ENCODE measurements at places on chromosomes 2 and 18.

GRCh38 chr2:27171351-27171848 lies 22.6 kb downstream of the TCF23 start:
- DNase-seq, result no peak

DNA sequence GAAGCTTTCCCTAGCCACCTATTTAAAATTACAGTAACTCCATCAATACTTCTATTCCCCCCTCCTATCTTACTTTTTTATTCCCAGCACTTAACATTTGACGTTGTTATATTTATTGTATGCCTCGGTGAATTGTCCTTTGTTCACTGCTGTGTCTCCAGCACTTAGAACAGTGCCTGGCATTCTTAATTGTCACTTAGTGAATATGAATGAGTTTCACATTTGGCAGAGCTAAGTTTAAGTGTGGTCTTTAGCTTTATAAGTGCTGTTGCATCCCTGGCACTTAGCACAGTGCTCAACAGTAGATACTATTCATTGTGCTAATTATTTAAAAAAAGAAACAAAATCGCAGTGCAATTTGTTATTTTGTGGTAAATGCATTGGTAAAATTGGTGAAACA lies 1.7 kb downstream of the RMP24 start:
- DNase-seq, result no peak

- DNase-seq, result no peak
Observed at GRCh38 chr2:129762386-129763189, 216.9 kb upstream of the RAB6C start.

DNA sequence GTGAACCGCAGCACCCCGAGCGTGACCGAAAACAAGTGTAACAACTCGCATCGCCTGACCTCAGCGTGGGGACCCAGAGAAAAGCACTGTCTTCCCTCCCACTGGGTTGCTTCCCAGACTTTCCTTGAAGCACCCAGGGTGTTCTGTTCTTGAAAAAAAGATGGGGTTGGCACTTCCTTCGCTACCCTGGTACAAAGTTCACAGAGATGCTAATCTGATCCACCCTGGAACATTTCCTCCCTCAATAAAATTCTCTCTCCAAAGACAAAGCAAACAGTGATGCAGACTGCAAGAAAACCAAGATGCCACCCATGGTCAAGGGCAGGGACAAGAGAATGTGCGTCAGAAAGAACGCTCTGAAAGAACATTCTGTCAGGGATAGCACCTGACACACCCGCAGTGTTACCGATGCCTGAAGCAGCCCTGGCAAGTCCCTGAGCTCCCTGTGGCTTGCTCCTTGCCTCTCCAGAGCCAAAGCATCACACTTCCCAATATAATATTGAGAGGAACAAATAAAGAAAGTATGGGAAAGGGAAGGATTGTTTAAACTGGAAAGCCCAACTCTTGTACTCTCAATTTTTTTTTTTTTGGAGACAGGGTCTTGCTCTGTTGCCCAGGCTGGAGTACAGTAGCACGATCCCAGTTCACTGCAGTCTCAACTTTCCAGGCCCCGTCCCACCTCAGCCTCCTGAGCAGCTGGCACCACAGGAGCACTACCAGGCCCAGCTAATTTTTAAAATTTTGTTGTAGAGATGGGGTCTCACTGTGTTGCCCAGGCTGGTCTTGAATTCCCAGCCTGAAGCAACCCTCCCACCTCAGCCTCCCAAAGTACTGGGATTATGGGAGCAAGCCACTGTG lies 70.7 kb downstream of the TBC1D8 start:
- DNase-seq, result no peak

DNA sequence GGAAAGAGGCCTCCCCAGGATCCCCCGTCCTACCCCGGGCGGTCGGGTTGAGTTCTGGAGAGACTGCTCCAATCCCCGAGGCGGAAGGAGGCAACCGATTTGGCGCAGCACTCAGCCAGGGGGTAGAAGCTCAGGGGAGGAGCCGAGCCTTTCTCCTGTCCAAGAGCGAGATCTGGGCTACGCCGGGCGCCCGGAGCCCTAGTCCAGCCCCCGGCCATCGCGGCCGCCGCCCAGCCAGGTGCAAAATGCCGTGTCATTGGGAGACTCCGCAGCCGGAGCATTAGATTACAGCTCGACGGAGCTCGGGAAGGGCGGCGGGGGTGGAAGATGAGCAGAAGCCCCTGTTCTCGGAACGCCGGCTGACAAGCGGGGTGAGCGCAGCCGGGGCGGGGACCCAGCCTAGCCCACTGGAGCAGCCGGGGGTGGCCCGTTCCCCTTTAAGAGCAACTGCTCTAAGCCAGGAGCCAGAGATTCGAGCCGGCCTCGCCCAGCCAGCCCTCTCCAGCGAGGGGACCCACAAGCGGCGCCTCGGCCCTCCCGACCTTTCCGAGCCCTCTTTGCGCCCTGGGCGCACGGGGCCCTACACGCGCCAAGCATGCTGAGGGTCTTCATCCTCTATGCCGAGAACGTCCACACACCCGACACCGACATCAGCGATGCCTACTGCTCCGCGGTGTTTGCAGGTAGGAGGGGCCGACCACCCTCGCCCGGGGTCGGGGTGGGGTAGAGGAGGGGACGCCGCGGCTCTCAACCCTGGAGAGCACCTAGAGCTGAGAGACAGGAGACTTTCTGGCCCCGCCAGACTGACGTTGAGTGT lies at the start of gene DYSF:
TSS of gene DYSF (plus strand) at position 158 of the 817 bp plus-strand sequence.
- peak; percentile 47 for DNase-seq

GRCh38 chr2:196101325-196101991 lies 32.8 kb upstream of the DNAH7 start:
- DNase-seq, result peak; percentile 57

GRCh38 chr18:11074889-11075288 lies 74.5 kb downstream of the PIEZO2 start:
- no peak for DNase-seq

GRCh38 chr2:219739066-219739465 lies 111.6 kb downstream of the SLC4A3 start:
- DNase-seq, result no peak

DNA sequence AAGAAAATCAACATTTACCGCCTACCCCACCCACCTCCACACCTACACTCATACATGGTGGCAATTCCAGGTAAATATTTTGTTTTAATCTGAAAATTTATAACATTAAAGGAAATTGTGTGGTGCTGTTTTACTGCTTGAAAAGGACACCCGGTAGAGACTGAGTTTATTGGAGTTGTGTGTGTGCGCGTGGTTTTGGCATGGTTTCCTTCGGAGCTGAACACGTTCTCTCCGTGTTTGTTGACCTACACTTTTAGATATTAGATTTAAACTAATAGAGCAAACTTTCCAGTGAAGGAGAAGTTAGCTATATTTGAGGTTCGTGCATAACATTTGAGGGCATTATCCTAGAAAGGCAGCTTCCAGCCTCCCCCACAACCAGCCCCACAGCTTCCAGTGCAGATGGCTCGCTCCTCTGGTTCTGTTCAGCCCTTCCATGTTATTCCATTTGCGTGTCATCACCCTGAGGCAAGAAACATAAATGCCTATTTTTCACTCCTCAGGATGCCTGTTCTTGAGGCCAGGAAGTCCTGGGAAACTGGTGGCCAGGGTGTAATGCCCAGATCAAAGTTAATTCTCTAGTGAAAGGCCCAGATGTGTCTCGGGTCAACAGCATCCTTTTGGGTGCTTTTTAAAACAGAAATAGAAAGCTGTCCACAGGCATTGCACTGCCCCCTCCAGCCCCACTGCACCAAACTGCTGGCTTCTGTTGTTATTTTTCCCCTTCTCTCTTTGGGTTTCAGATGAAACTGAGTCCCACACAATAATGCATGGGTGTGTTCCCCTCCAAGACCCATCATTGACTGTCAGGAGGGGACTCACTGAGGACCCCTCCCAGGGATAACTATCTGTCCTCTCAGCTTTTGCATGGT lies 190.2 kb downstream of the SETBP1 start:
- no peak for DNase-seq

DNA sequence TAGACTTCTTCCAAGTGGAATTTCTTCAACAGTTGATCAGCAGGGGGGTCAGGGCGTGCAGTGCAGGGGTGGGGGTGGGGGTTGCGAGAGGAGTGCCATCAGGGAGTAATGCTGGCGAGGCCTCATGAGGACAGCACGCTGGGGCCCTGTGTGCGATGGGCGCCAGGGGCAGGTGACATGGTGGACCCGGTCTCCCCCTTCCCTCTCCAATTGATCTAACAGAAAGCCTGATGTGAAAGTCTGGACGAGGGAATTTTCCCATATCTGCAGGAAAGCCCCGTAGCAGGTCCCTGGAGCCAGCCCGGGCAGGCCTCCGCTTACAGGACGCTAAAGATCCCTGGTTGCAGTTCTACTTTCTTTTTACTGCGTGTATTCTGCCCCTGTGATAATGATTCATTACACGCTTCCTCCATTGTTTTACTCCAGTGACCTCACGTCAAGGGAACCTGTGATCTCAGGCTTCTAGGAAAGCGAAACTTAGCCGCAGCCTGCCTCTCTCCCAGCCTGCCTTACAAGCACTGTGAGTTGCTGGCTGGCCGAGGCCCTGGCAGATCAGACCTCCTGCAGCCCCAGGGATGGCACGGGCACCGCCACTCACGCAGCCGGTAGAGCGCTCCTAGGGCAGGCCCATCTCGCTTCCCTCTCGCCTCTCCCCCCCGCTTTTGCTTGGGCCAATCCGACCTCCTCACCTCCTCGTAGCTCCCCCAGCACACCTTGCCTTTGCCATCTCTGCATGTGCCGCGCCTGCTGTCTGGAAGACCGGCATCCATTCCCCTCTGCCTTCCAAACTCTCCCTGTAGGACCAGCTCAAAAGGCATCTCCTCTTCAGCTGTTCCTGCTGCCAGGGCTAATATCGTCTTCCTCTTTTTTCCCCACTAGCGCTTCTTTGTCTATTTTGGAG lies 19.2 kb downstream of the NEURL3 start:
- peak; percentile 88 for DNase-seq

DNA sequence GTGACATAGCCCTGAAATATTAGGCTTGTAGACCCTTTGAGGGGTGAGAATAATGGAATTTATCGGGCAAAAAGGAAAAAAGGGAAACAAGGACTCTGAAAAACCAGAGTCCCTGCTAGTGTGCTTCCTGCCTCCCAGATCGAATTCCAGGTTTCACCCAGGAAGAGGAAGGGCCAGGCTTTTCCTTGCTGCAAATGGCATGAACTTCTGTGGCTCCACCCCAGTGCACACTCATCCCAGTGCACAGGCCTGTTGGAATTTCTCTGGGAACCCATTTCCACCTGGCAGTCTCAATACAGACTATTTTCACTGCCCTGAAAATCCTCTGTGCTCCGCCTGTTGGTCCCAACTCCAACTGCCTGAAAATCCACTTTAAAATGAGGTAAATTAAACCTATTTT lies 29.9 kb downstream of the C18orf54 start:
- no peak for DNase-seq

GRCh38 chr2:67515056-67515455 lies 117.9 kb downstream of the ETAA1 start:
- DNase-seq, result no peak

GRCh38 chr2:234564699-234565098 lies 67.8 kb upstream of the ARL4C start:
- DNase-seq, result peak; percentile 54

GRCh38 chr18:63539904-63540510 lies 2.2 kb upstream of the SERPINB12 start:
- peak; percentile 39 for DNase-seq

DNA sequence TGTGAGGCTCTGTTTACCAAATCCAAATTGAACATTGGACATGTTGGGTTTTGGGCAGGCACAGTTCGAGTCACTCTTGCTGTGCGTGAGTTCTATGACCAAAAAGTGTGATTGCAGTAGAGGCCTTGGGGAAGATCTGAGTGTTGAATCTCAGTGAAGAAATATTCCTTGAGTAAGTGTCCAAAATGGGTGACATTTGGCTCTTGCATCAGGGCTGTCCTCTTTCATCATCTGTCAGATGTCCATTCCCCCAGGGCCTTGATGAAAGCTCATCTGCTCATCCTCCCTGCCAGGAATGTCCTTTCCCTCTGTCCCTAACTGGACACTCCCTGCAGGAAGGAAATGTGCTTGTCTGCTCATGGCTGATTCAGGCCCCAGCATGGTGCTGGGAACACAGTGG lies 6.4 kb upstream of the SFTPB start:
- DNase-seq, result no peak

DNA sequence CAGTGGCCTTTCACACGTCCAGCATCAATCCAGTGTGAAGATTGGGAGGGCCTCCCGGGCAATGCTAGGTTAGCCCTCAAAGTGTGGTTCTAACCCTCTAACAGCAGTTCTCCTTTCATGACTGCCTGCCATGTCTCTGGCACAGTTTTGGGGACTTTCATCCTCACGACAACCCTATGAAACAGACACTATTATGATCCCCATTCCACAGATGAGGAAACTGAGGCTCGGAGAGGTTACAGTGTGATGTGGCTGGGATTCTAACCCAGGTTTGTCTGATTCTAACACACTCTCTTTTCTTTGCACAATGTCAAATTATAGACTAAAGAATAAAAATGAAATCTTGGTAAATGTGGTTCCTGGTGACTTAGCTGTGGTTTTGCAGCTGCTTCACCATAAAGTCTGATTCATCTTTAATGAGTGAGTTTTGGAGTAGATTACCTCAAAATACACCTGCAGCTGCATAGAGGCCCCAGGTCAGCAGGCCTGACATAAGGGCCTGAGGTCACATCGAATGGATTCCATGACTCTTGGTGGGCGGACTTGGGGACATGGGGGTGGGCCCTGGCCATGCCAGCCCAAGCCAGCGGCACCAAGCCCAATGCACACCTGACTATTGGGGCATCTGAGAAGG lies 214.4 kb downstream of the GLI2 start:
- no peak for DNase-seq

DNA sequence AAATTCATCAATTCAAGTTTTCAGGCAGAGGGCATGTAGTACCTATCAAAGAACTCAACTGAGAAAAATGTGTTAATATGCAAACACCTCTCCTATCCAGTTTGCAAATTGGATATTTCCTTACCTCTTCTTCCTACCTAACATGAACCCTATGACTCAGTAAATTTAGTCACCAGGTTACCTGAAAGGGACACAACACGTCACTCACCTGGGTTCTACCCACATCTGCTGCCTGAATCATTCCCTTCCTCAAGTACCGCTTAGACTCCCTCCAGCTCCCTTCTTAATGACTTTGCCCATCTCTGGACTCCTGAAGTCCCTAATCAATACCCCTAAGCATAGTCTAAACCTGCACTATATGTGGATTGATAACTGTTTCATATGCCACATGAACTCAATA lies 10.4 kb downstream of the ANKRD44 start:
- DNase-seq, result no peak

GRCh38 chr2:23940718-23941620 lies 706 bp downstream of the UBXN2A start:
- DNase-seq, result peak; percentile 54

DNA sequence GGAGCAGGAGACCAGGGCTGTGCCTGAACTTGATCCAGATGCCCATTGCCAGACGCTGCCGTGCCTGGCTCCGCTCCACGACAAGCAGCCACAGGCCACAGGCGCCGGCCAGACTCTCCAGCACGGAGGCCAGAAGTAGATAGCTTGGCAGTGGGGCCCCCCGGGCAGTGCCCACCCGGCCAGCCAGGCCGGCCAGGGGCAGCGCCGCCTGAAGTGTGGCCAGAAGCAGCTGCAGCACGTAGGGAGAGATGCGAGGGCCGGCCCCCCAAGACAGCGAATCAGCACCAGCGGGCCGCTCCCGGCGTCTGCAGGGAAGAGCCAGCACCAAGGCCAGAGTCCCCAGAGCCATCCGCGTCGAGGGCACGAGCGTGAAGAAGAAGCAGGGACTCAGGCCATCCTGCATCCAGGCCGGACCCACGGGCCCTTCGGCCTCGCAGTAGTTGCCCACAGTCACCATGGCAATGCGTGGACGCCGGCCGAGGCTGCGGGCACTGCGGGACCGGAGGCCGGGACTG lies 484 bp downstream of the ABCB6 start:
- DNase-seq, result peak; percentile 75

All from fibroblast of pulmonary artery (primary cell).